ENCODE measurements at places on chromosomes 13 and 19.

- DNase-seq: no peak
These were observed at the start of gene SIGLEC12 for GRCh38 chr19:51501594-51502263. Gene SIGLEC12, minus strand, starts transcription at chr19:51501800. Its CDS starts 67 bp downstream, at chr19:51501733.

- no peak for DNase-seq
These were observed 7.4 kb downstream of the ZNF575 start for GRCh38 chr19:43540381-43540780.

DNA sequence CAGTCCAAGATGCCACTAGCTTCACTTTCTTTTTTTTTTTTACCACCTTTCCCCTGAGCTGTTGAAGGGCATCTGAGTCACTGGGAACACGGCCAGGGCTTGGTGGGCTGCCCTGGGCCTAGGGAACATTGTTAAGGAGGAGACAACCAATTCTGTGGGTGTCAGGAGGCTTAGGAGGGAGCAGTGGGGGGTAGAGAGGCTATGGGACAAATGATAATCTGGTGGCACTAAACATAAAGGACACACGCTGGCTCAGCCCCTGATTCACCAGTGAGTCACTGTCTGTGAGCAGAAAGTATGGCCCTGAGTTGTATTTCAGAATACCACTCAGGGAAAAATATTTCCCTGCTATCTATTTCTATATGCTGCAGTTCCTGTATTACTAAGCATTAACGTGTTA, 207.8 kb downstream of the DCLK1 start:
- DNase-seq: no peak

DNA sequence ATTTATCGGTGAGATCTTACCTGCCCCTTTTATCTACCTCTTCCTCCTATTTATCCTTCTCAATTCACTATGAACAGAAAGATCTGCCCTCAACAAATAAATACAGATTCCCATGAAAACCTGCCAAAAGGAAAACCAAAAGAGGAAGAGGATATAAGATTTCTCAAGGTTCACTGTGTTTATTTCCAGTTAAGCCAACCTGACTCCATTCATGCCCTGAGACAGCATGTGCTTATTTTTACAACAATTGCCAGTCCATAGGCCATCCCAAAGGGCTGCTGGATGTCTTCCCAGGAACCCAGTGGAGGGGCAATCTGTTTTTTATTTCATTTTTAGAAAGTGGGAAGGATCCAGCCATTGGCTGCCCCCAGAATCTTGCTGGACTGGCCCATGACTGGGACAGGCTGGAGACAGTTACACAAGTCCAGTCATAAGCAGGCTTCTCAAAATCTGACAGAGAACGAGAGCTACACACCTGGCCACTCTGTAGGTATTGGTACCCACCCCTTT, 209.1 kb downstream of the IRS2 start:
- DNase-seq: no peak

DNA sequence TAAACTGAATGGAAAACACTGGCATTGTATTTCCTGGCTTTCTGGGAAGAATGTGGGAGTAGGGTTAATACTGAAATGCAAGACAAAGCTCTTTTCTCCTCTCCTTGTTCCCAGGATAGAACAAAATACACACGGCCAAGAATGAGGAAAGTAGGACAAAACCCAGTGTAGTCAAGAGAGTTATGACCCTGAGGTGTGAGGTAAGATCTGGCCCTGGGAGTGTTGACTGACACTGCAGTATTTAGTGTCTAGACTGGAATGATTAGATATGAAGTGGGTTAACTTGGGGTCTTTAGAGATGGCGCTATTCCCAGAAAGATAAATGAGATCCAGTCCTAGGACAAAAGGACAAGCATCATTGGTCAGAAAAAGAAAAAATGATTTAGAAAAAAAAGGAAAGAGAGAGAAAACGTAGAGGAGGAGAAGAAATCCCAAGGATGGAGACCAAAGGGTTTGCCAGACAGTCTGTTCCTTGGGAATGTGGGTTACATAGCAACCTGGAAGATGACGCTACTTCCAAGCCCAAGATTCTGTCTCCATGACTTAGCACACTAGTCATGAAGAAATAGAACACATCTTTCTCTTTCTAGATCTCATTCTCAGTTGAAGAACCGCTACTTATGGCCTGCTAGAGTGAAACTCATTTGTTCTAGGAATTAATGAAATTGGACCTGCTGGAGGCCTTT, 543.6 kb upstream of the GPC6 start:
- DNase-seq: no peak

DNA sequence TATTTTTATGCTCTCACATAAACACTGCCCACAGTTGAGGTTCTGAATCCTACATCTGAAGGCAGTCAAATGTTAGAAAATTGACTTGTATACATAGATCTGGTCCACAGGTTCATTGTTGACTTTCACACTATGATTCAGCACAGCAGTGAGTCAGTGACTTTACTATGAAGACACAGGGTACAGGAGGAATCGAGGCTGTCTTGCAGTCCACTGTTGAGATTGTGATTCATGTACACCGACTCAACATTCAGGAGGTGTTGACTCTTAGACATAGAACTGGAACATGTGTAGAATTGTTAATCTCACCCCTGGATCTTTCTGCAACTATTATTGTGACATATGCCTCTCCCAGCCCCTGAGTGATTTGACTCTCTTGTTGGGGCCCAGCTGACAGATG, 74.3 kb upstream of the ZNF43 start:
- no peak for DNase-seq

All from stimulated activated CD4-positive, alpha-beta T cell treated with anti-CD3 and anti-CD28 coated beads, TNF-alpha, amount 100 ng/mL, for 1 hour (primary cell).